ENCODE measurements at places on chromosomes 5 and 9.

DNA sequence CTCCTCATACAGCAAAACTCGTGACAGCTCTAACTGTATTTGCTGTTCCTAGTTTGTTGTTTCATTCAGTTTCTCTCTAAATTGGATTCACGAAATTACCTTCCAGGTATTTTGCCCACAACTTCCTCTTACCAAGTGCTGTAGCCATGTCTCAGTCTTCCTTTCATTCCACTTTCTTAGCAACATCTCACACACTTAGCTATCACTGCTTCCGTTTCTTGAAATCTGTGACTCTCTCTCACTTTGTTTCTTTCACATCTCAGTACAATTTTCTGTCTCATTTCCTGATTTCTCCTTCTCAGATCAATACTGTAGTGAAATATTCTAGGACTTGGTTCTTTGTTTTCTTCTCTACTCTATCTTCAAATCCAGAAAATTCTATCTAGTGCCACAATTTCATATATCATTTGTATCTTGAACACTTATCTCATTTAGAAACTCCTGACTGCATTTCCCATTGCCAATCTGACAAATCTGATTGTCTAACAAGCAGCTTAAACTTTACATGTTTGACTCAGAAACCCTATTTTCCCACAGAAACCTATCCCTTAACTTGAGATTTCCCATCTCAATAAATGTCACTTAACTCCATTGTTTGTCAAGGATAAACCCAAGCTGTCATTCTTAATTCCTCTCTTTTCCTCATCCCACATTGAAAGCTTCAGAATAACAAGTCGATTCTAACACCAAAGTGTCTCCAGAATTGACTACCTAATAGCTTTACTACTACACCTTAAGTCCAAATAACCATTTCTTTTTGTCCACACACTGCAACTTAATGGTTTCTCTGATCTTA, 303.1 kb downstream of the CDH12 start:
- DNase-seq, result no peak

DNA sequence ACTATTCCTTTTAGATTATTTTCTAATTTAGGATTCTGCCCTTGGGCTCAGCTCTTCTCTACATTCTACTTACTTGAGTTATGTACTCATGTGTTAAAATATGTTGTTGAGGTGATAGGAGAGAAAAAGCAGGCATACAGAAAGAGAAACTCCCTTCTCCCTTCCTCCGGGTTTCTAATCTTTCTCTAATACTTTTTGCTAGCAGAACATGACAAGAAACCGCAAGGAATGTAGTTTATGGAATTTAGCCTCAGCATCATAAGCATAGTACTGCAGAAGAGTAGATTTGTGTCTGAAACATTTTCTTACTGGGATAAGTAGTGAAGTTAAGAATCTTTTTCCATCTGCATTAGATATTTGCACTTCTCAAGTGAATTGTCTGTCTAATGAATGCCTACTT, 139.5 kb upstream of the CYLC2 start:
- DNase-seq, result no peak

DNA sequence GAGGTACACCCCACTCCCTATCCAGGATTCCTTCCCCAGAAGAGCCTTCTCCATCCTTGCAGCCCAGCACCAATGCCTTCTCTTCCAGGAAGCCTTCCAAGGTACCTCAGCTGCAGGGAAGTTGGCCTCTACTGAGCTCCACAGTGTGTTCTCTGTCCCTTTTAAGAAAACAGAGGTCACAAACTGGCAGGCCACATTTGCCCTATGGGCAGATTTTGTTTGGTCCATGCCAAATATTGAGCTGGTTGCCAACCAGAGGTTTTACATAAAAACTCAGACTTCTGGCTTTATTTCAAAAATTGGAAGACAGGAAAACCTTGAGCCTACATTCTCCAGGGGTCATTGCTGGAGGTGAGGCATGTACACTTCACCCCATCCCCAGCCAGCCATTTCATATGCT, 9.0 kb upstream of the NDST1 start:
- no peak for DNase-seq

GRCh38 chr9:19151425-19152159, 24.3 kb upstream of the PLIN2 start:
- no peak for DNase-seq

- no peak for DNase-seq
Measured at GRCh38 chr9:18359335-18359734, 114.6 kb upstream of the ADAMTSL1 start.

DNA sequence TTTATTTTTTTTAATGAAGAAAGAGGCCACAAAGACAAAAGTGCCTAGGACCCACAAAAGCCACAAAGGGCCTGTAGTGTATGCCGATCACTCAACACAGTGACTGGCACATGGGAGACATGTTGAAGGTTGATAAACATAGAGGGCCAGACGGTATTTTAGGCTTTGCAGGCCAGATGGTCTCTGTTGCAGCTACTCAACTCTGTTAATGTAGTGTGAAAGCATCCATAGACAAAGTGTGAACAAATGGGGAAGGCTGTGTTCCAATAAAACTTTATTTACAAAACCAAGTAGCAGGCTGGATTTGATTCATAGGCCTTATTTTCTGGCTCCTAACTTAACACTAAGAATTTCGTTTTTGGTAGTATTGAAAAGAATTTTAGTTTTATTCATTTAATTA, 139.9 kb downstream of the SGCD start:
- no peak for DNase-seq

DNA sequence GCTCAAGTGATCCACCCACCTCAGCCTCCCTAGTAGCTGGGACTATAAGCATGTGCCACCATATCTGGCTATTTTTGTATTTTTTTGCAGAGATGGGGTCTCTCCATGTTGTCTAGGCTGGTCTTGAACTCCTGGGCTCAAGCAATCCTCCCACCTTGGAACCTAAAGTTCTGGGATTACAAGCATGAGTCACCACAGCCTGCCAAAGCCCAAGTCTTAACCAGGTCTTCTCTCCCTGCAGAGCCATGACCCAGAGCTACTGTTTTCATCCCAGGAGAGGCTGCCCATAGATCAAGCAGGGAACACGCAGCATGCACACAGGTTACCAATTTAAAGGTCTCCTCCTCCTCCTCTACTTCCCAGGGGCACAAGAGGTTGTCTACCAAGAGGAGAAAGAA, 29.7 kb downstream of the PCDHGC5 start:
- DNase-seq, result no peak

DNA sequence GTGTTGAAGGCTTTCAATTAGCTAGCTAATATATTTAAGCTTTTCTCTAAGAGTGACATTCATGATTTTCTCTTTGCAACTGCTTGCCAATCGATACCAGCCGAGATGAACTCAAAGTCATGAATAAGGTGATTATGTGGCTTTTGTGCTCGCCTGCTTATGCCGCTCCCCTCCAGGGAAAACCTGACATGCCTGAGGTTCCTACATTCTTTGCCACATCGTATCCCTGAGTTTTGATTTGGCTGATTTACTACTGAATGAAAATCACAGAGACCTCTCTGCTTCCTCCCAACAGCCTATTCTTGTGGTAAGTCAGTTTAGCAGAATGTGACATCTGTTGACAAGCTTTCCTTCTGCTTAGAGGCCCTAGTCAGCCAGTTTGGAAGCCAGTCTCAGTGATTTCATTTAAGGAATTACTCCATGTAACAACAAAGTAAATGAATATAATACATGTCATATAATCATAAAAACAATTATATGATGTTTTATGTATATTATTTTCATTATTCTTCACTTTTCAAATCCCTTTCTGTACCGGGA, 513.4 kb downstream of the CSNK1G3 start:
- DNase-seq, result no peak

- no peak for DNase-seq
Measured at GRCh38 chr5:136337788-136338187, 27.6 kb downstream of the TRPC7 start.

GRCh38 chr9:91604451-91605179, 181.0 kb upstream of the NFIL3 start:
- DNase-seq, result no peak

DNA sequence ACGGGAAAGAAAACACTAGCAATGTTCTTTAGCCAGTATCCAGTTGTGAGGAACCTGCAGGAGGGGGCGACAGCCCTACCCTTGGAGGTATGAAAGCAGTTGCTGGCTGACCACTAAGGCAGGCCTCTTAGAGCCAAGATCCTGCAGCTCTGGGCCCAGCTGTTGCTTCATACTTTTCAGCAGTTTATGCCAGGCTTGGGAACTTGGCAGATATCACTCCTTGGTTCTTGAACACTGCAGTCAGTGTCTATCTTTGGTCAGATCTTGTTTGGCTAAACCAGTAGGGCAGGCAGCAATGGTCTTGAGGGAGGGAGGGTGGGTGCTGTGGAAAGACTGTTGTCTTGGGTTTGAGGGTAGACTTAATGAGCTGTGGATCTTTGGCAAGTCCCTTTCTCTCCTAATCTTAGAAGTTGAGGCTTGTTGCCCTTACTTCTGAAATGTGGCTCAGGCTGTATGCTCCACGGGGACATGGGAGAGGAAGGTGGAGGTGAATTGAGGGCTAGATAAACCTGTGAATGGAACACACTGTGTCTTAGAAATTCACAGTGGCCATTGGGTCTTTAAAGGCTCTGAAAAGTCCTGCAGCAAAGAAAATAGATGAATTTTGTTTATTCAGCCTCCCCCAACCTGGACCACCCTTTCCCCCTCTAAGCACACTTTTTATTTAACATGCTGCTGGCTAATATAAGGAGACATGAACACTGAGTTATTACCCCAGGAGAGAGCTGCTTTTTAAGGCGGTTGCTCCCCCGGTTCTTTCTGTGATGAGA, 37.5 kb downstream of the ZNF618 start:
- no peak for DNase-seq

DNA sequence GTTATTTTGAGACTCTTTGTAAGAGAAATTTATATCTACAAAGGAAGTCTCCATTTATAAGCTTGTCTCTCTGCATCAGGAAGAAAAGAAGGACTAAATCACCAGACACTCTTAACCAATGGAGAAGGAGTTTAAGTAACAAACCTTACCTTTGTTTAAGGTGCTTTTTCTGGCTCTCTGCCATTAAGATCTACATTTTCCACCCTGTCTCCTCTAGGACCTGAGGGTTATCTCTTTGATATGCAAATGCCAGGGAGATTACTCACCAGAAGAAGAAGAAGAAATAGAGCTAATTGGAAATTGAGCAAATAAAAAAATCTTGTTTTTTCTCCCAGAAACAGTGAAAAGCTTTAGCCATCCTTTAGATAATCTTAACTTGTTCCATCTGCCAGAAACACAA, 60.9 kb downstream of the CDKN2A start:
- no peak for DNase-seq

DNA sequence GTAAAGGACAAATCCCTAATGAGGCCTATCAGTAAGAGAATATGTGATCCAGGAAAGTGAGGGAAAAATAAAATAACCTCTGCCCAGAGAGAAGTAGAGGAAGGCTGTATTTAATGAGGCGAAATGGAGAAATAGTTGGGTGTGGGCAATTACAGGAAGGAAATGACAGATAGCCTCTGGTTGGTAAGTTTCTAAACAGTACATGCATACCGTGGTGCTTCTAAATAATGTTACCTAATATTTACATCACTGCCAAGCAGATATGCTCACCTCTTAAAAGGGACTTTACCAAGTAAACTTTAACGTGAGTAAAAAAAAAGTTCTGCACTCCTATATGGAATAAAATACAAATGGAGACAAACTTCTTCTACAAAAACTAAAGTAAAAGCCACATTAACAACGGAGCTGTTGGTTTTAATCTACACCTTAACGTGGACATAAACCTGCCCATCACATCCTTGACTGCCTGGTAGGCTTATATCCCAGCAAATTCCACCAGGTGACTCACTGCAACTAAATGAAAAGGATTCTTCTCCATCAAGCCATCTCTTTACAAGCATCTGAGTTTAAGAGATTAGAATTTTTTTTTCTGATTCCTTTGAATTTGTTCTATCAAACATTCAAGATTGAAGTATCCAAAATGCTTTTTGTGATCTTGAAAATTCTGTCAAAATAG, 12.4 kb downstream of the NFIL3 start:
- no peak for DNase-seq

DNA sequence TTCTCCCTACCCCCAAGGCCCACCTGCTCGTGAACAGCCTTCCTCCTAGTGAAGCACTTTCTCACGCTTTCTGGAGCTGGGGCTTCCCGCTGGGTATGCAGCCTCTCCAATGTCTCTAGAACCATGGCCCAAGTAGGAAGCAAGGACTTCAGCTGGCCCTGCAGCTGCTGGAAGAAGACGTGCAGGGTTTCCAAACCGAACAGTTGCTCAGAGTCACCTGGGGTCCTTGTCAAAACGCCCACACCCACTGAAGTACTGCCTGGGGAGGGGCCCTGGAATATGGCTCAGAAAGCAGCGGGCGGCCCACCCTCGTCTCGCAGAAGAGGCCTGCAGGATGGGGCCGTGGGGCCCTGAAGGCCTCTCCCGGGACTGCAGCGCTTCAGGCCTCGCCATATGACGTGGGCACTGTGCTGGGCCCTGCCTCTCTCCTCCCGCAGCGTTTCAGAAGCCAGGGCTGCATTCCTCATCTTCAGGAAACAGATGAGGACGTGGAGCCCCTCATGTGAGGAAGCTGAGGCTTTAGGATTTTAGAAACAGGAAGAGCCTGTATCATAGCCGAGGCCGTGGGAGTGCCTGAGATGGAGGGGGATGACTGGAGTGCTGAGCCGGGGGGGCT, 116.0 kb upstream of the LMX1B start:
- DNase-seq, result no peak

DNA sequence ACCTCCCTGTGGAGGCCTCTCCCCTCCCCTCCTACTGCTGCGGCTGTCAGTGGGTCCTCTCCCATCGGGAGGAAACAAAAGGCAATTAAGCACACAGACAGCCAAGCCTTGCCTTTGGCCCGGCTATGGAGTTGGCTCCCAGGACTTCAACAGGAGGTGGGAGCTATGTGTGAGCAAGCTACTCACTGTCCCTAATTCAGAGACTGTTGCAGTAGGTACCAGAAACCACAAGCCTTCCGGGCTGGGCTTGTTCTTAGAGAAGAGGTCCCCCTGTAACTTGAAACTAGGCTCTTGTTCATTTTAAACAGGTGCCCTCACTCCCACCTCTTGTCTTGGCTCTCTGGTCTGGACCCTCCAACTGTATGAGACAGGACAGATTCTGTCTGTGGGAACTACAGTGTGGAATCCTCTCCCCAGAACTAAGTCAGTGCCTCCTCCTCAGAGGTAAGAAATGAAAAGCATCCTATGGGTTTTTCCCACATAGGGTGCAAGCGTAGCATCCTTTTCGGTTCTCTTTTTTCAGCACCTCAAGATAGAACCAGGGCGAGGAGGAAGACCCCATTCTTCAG, 561.1 kb downstream of the EBF1 start:
- no peak for DNase-seq

- DNase-seq, result no peak
Measured at GRCh38 chr9:93133681-93134014, 403 bp downstream of the NINJ1 start.

GRCh38 chr5:160054831-160055230, 45.9 kb downstream of the TTC1 start:
- DNase-seq, result no peak

GRCh38 chr9:134891053-134891452, 10.4 kb downstream of the FCN2 start:
- DNase-seq, result no peak

GRCh38 chr5:99320436-99320835, 391.6 kb upstream of the CHD1 start:
- DNase-seq, result no peak
